Inflammatory macrophage treated with lipopolysaccharide for 4 hours (primary cell): ENCODE measurements at places on chromosomes 13 and 19.

DNA sequence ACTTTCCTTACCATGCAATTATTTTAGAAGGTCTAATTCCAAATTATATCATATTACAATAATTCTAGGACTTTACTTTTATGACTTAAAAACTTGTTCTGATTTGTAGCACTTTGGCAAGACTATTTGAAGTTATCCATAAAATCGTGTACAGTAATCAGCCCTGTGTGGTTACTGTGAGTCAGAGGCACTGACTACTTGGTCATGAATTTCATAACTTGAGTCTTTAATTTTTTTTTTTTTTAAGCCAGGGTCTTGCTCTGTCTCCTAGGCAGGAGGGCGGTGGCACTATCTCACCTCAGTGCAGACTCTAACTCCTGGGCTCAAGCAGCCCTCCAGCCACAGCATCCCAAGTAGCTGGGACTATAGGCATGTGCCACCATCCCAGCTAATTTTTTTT lies 1319.2 kb upstream of the SLC10A2 start:
- DNase-seq = no peak

DNA sequence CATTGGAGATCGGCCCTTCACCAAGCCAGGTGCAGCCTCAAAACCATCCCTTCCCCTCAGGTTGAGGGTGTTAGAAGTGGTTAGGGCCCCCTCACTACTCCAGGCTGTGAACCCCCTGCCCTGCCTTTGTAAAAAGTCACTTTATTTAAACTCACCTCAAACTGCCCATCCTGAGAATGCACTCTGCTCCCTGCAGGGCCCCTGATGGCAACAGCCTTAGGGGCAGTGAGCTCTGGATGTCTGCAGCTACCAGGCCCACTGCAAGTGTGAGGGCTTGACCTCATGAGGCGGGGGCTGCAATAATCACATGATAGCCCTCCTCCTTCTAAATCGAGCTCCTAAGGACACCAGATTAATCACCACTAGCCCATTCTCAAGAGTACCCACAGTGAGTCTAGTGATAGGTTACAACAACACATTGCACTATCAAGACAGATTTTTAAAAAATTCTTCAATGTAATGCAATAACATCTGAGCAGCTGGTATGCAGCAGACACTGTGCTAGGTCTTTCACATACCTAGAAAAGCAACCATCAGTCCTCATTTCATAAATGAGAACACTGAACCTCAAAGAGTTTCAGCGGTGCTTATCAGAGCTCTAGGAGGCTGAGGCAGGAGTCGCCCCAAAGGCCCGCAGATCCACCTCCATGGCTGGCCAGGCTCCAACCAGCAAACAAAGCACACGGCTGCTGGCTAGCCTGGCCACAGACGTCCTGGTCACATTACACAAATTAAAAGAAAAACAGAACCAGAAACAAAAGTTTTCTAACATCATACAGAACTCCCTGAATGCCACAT lies 26.0 kb downstream of the SLC7A1 start:
- no peak for DNase-seq

DNA sequence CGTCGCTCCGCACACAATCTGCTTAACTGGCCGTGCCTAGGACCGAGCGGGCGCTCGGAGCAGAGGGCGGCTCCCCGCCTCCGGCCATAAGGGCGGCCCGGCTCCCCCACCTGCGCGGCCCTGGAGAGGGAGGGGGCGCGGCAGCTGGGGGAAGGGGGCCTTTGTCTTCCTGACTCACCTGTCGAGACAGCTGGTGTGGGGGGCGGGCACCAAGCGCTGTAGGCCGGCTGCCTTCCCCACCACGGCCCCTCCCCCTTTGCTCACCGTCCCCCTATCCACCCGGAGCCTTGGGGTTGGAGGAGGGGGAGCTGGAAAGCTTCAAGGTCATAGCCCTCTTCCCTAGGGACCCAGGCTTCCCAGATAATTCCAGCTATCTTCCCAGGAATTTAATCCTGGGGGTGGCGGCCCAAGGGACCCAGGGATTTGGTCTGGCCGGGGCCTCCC lies 1.2 kb downstream of the VASP start:
- no peak for DNase-seq

DNA sequence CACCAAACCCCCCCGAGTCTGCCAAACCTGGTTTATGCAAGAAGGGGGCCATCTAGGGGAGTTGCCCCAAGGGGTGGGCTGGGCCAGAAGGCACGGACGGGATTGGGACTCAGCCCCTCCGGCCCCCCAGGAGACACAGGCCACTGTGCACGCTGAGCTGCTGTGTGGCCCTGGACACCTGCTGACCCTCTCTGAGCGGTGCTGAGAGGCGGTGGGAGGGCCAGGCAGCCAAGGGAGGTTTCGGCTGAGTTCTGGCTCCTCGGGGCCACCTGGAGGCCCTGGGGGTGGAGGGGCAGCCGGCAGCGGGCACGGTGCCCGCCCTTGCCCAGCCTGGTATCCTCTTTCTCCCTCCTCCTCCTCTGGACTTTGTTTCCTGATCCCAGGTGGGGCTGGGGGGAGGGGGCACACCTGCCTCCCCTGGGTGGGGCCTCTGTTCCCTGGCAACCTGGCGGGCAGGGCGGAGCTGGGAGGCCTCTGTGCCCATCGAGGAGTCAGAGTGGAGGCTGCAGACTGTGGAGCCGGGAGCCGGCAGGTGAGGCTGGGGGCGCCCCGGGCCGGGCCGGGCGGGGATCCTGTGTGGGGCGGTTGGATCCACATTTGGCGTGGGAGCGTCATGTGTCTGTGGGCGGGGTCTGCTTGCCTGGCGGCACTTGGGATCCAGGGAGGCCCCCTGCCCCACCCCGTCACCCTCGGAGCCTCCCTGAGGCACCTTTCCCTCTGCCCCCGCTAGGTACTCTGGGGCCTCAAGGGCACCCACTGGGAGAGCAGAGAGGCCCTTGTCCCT lies at the start of gene MISP:
TSS of gene MISP (plus strand) at position 473 of the 784 bp plus-strand sequence. CDS start 5,835 bp downstream, outside the sequence.
- DNase-seq = no peak

DNA sequence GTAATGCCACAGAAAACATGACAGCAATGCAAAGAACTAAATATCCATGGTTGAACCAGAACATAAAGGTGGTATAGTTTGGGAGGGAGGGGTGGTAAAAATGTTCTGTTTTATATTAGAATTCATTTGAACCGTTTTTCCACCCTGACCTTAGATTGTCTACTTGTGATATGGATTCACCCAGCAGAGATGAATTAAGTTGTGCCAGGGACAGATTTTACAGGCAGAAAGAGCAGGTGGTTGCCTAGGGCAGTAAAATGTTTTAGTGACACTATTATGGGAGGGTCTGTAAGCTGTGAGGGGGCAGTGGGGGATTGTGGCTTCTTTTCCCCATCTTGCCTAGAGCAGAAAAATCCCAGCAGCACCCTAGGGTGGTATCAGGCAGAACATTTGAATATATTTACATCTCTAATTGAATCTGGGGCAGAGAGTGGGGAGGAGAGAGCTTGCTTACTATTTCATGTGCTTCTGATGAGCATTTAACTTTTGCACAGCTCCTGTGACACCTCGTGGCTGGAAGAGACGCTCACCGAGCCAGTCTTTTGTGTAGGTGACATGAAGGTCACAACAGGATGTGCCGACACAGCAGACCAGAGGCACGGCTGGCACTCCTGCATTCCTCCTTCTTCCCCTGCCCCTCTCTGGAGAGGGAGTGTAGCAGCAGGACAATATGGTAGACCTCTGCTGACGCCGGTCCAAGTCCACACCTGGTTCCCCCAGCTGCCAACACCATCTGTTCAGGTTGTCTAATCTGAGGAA lies 452.3 kb downstream of the IRS2 start:
- DNase-seq = no peak

DNA sequence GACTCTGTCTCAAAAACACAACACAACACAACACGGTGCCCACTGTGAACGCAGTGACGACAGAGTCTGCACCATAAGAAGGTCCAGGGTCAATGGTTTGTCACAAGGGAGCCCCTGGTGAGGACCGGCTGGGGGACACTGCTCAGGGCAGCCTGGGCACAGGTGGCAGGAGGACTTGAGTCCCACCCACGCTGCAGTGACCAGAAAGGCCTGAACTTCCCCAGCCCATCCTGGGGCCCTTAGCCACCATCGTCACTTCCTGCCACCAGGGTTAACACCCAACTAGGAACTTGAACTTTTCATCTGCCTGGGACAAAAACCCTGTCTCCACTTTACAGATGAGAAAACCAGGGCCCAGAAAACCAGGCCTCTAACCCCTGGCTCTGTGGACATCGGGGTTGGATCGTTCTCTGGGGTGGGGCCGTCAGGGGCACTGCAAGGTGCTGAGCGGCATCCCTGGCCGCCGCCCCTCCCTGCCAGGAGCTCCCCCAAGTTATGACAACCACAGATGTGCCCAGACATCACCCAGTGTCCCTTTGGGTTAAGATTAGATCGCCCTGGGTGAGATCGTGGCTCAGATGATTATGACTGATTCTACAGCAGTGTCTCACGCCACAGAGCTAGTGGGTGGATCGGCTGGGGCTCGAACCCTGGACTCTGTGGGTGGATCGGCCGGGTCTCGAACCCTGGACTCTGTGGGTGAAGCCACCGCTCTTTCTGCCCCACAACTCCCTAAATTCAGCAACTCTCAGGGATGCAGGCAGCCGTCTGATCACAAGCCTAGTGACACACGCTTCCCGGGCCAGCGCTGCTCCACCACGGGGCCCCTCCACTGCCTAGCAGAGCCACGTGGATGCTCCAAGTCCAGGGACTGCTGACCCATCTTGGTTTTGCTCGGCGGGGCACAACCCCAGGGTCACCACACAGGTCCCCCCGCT lies 14.0 kb downstream of the MOB3A start:
- DNase-seq = peak; percentile 90

GRCh38 chr19:925087-925525 lies 729 bp upstream of the ARID3A start:
- DNase-seq = peak; percentile 68

- no peak for DNase-seq
These were observed 99.2 kb upstream of the MIR17HG start for GRCh38 chr13:91248249-91248648.

GRCh38 chr13:28728642-28729041 lies 9.9 kb upstream of the SLC46A3 start:
- DNase-seq = no peak

DNA sequence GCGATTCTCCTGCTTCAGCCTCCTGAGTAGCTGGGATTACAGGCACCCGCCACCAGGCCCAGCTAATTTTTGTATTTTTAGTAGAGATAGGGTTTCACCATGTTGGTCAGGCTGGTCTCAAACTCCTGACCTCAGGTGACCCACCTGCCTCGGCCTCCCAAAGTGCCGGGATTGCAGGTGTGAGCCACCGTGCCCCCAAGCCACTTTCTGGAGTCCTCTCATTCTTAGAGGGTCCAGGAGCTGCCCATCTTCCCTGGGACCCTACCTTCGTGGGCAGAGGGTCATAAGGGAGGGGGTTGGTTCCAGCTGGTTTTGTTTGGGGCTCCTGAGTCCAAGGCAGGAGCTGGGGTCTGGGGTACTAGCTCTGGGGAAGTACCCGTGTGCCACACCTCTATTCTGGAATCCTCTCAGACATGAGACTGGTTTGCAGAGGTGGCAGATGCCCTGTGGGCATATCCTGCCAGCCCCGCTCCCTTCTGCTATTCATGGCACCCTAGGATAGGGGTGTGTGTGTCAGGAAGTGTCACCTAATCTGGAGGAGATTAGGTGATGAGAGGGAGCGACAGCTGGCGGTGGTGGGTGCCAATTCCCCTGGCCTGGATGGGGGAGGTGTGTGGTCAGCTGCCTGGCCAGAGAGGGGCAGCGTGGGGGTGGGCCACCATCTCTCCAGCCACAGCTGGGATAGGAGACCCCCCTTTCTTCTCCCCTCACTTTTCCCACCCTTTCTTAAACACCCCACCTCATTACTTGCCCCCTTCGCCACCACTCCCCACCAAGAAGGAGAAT lies 2.1 kb downstream of the PRMT1 start:
- no peak for DNase-seq

GRCh38 chr19:10699650-10700335 lies 1.4 kb upstream of the QTRT1 start:
- peak; percentile 71 for DNase-seq

DNA sequence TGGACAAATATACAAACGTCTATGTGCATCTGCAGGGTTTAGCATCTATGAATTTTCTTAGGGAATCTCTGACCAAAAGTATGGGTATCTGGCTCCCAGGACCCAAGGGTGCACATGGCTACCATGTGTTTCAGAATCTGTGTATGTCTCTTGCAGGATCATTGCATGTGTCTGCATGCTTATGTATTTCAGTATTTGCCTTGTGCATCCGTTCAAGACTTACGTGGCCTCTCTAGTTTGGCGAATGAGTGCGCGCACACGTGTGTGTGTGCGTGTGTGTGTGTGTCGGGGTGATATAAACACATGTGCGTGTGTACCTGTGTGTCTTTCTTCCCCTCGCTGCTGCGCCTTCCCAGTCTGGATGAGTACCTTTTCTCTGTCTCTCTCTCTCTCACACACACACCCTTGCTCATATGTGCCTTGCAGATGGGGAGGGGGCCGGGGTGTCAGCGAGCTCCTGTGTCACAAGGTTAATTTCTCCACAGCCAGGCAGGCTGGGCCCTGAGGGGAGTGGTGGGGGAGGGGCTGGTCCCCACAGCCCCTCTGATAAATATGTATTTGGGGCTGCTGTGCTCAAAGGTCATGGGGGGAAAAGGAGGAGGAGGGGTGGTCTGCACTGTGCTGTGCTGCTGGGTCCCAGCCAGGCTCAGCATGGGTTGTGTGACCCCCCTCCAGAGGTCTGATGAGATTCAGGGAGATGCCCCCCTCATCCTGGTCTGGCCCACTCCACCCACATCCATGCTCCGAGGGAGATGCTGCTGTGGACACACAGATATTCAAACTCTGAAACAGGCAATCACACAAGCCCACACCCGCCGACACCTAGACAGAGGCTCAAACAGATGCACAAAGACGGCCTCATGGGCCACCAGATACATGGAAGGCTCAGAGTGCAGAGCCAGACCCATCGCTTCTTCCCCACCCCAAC lies 37.5 kb upstream of the POU2F2 start:
- no peak for DNase-seq

- DNase-seq = no peak
These were observed 597.3 kb downstream of the DCT start for GRCh38 chr13:93882086-93882651.

DNA sequence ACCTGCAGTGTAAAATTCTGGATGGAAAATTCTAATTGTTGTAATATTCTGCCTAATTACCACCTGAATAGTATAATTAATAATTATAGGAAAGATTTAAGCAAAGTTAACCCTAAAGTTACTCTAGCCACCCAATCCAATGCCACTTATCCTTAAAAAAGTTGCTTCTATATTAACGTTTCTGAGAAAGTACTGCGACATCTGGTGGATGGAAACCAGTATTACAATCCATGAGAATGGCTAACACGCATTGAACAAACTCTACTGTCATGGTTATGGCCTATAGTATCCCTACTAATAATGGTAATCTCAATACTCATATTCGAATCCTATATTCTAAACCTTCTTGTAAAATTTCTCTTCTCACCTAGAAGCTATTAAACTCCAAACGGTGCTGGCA lies 1551.8 kb downstream of the SLITRK1 start:
- peak; percentile 2 for DNase-seq
